ENCODE measurements at places on chromosomes 4 and X.

DNA sequence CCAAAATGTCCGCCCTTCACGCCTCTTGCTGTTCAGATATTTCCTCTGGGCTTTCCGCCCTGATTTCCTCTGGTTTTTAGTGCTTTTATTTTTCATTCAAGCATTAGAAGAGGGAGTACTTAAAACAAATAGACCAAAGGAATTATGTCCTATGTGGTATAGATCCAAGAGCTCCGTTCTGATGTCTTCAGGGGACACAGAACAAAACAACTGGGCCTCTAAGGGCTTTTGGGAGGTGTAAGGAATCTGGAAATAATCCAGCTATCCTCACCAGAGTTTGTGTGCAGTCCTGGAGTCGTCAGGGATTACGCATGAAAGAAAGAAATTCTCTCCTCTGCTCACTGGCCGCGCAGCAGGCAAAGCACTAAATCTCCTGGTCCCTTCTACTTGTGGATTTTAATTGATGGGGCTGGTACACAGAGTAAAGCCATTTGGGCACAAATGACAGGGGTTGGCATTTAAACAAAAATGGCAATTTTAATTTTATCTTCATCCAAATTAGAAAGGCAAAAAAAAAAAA lies 999.2 kb downstream of the ADGRL3 start:
- DNase-seq, result no peak

- DNase-seq, result no peak
These were observed 72.6 kb upstream of the SLC4A4 start for GRCh38 chr4:71266090-71266794.

GRCh38 chr4:137641544-137641943 lies 109.2 kb upstream of the PCDH18 start:
- no peak for DNase-seq

- no peak for DNase-seq
These were observed 22.4 kb downstream of the MAP7D3 start for GRCh38 chrX:136228839-136229207.

GRCh38 chrX:136304493-136304892 lies 3.7 kb downstream of the ADGRG4 start:
- no peak for DNase-seq

Measured in activated CD4-positive, alpha-beta T cell treated with anti-CD3 and anti-CD28 coated beads, Interleukin-2, amount 50 U/mL, for 24 hours (primary cell).